ENCODE measurements at places on chromosomes 5 and 9.

GRCh38 chr5:98108497-98108896 is 665.0 kb upstream of the RGMB start:
- peak; percentile 96 for DNase-seq

- DNase-seq = no peak
Observed at GRCh38 chr9:110329639-110330230, 7.9 kb downstream of the TXNDC8 start.

DNA sequence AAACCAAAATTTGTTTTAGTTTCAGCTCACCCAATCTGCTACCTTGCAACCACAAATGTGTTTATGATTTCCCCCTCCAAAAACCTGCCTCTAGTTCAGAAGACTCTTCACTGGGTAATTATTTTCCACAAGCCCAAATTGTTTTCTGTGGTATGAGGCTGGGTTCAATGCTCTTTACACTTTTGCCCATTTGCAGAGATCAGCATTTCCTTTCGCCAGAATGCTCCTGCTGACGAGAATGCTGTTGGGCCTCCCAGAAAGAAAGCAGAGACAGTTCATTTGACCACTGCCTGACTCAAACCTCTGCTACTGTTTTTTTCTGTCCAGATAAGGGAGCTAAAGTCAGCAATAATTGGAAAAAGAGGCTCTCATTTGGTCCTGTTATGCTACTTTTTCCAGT is 427.3 kb downstream of the PDE4D start:
- DNase-seq = no peak

- no peak for DNase-seq
Observed at GRCh38 chr9:123348317-123348992, 7.5 kb upstream of the CRB2 start.

DNA sequence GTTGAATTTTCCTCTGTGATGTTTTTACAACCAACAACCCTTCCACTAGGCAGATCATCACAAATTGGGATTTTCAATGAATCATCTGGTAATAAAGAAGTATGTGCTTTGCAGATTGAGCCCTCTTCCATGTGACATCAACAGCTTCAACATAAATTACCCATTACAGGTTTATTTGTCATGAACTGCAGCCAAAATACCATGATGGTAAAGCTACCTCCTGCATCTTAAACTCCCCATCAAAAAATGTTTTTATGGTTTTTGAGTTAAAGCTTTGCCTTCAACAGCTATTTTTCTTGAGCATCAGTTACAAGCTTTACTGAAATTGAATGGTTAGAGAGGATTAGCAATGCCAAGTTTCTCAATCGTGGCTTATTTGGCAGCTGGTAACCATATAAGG is 211.4 kb upstream of the TUSC1 start:
- no peak for DNase-seq

- peak; percentile 62 for DNase-seq
Observed at GRCh38 chr9:22244139-22245011, 202.2 kb upstream of the DMRTA1 start.

DNA sequence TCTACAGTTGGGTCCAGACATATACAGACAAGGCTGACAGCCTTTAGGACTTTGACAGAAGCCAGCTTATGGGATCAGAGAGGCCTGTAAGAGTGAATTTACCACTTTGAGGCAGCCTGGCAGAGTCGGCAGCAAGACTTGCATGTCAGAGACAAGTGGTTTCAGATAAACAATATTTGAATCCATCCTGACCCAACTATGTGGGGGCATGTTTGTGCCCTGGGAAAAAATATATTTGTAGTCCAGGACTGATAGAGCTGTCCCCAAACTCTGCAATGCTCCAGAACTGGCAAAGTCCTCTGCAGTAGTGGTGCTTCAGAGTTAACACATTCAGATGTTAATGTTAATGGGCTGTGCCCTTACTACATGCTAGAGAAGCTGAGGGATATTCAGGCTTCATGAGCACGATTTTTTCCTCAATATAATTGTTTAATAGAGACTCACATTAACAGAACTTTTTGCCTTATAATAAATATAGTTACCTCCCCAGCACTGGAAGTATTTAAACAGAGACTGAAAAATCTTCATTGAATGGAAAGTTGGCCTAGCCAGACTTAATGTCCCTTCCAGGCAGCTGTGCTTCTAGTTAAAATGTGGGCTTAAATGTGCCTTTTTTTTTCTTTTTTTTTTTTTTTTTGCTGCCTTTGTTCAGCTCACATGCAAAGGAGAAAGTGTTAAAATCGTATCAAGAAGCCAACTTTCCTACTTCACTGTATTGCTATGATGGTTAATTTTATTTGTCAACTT is 42.9 kb downstream of the FEM1C start:
- no peak for DNase-seq

DNA sequence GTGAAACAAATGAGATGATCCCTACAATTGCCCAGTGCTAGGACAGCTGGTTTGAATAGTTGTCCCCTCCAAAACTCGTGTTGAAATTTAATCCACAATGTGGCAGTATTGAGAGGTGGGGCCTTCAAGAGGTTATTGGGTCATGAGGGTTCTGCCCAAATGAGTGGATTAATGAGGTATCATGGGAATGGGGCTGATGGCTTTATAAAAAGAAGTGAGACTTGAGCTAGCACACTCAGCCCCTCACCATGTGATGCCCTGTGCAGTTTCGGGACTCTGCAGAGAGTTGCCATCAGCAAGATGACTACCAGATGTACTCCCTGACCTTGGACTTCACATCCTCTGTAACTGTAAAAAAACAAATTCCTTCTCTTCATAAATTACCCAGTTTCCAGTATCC is 33.1 kb downstream of the RANBP6 start:
- DNase-seq = no peak

- no peak for DNase-seq
Observed at GRCh38 chr9:70830618-70831017, 290.8 kb downstream of the TRPM3 start.

- peak; percentile 20 for DNase-seq
Observed at GRCh38 chr9:8857068-8857925, 1057.7 kb upstream of the DMAC1 start.

DNA sequence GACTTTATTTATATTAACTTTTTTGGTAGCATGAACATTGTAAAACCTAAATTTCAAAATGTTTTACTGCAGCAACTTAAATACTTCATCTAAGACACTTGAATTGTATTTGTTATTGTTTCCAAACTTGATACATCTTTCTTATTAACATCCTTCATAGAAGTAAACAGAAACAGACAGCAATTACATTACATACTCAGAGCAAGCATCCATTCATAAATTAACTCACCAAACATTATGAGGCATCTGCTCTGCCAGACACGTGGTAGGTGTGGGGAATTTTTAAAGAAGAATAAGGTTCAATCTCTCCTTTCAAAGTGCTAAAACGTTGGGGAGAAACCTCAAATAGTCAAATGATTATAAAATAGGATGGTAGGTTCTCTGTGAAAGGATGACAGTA is 130.8 kb downstream of the MUSK start:
- DNase-seq = no peak

DNA sequence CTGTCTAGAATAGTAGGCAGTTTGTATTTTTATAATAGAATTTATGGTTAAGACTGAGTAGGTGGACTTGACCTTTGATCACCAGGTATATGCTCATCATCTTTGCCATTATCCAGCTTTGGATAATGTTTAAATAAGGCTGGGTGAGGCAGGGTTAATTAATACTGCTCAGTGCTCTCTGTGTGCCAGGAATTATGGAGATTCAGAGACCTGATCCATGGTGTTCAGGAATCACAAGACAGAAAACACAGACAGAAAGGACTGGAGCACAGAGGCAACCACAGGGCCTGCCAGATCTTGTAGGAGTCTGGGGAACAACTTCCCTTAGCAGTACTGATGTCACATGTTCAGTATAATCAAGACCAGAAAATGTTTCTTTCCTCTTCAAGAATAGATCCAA is 186.3 kb upstream of the ADCY2 start:
- DNase-seq = no peak

- DNase-seq = no peak
Observed at GRCh38 chr5:139470821-139471300, at the start of gene SMIM33. Gene SMIM33, plus strand, starts transcription at chr5:139471004. Its CDS starts 118 bp downstream, at chr5:139471122.

DNA sequence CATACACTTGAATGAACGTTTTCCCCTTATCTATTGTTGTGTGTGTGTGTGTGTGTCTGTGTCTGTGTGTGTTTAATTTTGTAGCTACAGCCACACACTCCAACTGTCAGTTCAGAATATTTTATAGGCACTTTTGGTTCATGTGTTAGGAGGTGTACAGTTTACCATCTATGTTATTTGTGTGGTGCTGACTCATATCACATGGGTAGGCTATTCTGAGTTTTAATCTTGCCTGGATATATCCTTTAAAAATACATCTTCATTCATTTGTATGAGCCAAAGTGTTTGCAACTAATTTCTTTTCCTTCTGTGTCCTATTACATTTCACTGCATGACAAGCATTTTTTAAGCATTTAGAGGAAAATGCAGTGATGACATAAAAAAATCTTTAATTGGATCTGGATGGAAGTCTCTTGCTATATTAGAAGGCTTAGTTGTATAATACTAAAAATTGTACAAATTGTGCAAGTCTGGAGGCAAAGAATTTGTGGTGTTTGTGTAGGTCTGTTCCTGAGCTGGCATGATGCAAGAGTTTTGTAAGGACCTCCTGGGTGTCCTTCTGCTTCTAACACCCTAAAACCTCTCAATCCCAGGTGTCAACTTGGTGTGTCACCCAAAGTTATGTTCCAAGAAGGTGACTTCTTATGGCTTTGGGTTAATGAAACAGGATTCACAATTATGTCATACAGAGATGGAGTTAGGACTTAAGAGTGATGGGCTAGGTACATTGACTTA is 52.4 kb upstream of the HMHB1 start:
- peak; percentile 41 for DNase-seq

GRCh38 chr9:3343671-3344070 is 182.1 kb downstream of the RFX3 start:
- DNase-seq = no peak

- DNase-seq = no peak
Observed at GRCh38 chr5:145068721-145069120, 766.4 kb downstream of the PRELID2 start.

- DNase-seq = no peak
Observed at GRCh38 chr9:114908805-114909448, 21.5 kb downstream of the TNFSF8 start.

GRCh38 chr9:27665136-27665535 is 91.9 kb upstream of the C9orf72 start:
- DNase-seq = no peak

DNA sequence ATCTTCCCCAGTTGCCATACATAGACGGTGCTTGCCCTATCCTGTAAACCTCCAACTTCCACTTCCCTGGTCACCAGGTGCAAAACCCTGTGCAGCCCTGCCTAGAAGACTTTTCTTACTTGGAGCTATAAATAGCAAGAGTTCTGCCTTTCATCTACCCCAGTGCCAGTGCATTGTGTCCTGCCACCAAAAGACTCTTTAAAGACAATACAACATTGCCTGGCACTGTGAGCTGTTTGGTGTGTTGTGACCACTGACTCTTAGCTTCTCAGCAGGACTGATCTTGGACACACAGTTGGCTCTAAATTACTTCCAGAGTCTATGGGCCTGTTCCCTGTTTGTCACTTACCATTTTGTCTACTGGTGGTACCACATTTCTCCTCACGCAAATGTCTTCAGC is 608.1 kb downstream of the CDH9 start:
- DNase-seq = no peak

DNA sequence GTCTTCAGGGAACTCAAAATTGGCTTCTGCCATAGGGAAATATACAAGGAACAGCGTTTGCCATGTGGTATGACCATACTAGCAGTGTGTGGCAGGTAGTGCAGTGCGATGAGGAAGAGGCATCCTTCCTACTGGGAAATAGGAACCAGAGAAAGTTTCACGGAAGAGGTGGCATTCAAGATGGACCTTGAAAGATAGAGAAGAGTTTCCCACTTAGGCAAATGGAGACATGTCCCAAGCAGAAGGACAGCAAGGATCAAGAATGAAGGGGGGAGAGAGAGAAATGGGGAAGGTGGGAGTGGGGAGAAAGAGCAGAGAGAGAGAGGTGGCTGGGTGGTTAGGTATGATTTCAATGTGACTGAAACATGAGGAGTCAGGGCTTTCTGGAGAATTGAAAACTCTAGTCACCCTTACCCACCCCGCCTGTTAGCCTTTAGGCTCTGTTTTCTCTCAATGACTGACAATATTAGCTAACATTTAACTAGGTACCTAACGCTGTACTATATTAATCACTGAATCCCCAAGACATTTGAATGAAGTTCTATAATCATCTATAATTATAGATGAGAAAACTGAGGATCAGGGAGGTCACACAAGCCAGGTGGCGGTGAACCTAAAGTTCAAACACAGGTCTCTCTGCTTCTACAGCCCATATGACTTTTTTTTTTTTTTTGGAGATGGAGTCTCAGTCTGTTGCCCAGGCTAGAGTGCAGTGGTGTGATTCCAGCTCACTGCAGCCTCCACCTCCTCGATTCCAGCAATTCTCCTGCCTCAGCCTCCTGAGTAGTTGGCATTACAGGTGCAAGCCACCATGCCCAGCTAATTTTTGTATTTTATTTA is 171.3 kb downstream of the NR3C1 start:
- no peak for DNase-seq
